ENCODE measurements at places on chromosomes 1 and 21.

- no peak for DNase-seq
These were observed 308.2 kb downstream of the DISC1 start for GRCh38 chr1:231934797-231935196.

GRCh38 chr1:24870551-24871195 lies 59.4 kb downstream of the RUNX3 start:
- DNase-seq = no peak

DNA sequence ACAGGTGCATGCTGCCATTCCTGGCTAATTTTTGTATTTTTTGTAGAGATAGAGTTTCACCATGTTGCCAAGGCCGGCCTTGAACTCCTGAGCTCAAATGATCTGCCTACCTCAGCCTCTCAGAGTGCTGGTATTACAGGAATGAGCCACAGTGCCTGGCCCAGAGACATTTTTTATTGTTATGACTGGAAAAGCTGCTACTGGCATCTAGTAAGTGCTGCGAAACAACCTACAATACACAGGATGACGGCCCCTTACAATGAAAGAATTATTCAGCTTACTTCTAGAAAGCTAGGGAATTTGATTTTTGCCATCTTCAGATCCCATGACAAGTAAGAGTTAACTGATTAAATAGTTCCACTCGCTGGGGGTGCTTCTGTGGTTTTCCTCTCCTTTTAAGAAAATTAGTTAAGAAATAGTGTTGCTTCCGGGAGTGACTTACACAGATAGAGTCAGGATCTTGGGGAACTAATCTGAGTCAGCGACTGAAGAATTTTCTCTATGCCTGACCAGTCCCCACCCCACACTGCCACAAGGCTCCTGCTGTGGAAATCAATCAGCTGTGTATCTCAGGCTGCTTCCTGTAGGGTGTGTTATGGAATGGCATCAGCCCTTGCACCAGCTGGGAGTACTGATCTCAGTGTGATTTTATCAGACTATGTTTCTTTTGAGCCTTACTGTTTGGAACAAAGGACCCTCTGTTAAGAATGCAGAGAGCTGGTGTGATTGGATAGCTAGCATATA lies 93.0 kb upstream of the BMP8A start:
- no peak for DNase-seq

DNA sequence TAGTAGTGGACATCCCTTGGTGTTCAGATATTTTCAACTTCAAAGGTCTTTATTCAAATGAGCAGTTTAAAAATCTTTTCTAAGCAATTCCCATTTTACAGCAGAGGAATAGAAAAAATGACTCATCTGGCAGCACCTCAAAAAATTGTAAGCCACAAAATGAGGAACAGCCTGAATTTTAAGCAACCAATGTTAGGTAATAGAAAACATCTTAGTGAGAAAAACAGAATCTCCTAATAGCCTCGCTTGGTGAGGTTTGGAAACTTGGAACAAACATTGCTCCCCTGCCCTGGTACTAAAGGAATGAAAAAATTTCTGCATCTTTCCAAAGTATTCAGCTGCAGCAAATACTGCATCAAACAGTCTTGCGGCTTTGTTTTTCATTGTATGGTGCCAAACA lies 264.4 kb downstream of the NTNG1 start:
- no peak for DNase-seq

DNA sequence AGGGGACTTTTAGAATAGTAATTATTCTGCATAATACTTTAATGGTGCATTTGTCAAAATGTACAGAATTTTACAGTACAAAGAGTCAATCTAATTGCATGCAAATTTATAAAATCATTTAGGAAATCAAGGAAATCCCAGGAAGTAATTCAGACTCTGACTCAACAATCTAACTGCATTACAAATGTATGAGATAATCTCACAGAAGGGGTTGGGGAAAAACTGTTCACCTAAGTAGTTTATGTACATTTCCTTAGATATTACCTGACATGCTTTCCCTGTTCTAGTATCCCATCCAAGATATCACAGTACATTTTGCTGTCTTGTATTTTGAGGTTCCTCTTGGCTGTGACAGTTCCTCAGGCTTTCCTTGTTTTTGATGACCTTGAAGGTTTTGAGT lies 4.7 kb downstream of the CRB1 start:
- DNase-seq = no peak

DNA sequence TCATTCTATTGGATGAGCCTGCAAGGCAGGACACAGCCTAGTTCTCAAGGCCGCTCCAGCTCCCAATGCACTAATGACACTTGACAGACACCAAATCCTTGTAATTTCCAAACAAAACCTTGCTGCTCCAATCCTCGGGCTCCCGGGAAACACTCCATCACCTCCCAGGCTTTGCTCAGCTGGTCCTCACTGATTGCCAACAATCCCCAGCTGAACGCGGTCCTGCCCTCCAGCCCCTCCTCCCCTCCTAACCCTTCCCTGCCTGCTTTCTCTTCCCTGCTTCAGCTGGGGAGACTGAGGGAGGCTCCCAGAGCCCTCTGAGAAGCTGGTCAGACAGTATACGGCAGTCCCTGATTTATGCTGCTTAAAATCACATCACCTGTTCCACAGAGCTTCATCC lies 114.4 kb upstream of the TNR start:
- DNase-seq = no peak

DNA sequence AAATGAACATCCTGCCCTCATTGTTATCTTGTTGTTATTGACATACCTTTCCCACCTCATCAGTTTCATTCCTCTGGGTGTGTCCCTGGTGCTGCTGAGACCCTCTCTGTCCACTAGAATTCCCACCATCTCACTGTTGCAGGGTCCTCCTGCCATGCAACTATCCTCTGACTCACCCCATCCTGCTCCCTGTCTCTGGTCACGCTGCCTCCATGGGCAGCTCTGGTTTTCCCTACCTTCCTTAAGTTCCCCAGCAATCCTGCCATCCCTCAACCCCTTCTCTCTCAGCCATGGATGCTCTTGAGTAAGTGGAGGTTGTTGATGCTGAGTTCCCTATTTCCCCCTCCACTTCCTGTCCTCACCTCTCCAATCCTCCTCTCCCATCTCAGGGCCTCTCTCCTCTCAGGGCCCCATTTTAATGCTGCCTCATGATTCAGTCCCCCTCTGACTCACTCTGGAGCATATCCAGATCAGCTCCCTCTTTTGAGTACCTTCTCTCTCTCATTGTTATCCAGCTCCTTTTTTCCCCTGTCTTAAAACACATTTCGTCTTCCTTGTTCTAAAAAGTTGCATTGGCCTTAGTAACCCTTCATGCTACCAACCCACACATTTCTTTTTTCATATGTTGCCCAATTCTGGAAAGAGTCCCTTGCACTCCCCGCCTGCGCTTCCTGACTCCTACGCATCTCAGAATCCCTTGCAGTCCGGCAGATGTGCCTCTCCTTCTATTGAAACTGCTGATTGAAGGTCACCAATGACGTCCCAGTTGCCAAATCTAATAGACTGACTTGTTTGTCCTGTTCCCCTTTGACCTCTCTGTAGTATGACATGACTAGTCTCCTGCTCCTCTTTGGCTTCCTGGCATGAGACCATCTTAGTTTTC lies 92.0 kb downstream of the CNIH3 start:
- DNase-seq = no peak

GRCh38 chr1:67647814-67648358 lies 37.1 kb upstream of the GADD45A start:
- no peak for DNase-seq

- DNase-seq = no peak
These were observed 1.9 kb upstream of the TPM3 start for GRCh38 chr1:154193821-154194220.

DNA sequence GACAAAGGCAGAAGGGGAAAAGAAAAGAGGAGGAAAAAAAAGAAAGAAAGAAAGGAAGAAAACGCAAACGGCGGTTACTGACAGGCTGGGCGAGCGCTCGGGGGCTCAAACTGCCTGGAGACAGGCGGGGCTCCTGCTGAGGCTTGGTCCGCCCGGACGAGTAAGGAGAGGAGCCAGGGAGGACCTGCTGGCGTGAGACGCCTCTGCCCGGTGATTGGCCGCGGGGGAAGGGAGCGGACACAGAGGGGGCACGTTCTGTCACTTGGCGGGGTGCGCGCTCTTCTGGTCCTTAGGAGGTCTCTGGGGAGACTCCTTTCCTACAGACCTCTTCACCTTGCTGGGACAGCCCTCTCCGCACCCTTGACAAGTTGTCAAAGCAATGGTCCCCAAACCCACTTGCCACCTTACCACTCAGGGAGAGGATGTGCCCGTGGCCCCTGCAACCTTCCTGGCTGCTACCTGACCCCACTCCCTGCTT lies 791 bp upstream of the PIK3R3 start:
- no peak for DNase-seq

- DNase-seq = no peak
These were observed 175.9 kb upstream of the KCND3 start for GRCh38 chr1:112165375-112165774.

GRCh38 chr1:183598386-183598785 lies 8.1 kb upstream of the NCF2 start:
- no peak for DNase-seq

DNA sequence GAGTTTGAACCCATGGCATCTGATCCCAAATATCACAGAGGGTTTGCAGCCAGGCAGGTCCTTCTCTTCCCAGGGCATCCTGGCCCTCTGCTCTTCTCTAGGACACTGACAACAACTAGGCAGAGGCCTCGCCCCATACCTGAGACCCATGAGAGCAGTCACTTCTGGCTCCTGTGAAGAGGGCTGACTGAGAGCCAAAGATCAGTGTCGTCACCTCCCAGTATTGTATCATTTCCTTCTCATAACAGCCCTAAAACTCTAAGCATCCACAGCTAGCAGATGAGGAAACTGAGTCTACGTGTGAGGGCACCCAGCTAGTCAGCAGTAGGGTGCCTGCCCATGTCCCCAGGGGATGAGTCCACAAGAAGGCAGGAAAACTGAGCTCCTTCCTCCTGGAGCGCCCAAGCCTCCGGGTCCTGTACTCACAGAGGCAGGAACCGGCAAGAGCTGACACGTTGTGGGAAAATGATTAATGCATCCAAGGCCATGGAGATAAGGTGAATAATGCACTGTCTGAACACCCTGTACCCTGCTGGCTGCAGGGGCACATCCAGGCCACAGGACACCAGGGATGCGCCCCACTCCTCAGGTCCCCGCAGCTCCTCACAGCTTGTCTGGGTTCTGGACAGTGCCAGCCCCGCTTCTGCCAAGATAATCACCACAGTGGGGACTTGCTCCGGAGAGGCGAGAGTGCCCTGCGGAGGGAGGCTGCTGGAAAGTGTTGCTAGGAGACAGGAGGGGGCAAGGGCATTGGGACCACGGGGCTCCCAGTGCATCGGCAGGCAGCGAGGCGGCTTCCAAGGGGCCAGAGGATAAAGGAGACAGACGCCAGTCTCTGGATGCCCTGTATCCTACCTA lies 340.0 kb downstream of the NPHP4 start:
- DNase-seq = no peak

DNA sequence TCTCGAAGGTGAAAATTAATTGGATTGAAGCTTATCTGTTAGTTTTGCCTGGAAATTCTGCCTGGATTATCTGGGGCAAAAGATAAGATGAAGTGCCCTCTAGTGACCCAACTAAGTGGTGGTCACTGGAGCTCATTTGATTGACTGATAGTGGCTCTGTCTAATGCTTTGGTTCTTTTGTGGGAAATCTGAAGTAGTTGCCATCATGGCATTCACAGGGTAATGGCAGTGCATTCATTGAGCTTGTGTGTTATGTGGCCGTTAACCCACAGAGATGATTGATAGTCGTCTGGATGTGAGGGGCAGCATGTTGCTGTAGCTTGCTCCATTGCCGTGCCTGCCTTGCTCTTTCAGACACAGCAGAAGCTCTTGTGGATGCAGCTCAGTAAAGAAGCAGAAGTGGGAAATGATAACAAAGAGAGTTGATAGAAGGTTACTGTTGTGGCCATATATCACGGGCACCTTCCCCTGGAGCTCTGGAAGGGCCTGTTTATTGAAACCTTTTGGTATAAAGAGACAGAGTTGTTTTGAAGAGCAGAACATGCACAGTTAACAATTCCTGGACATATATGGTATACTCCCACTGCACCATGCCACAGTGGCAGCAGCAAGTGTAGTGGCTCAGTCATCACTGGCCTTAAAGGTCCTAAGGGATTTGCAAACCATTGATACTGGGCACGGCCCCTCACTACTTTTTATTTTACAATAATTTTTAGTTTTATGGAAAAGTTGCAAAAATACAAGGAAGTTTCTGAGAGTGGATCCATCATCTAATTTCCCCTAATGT lies 42.0 kb downstream of the CXADR start:
- no peak for DNase-seq

- DNase-seq = no peak
These were observed 67.8 kb downstream of the RNF220 start for GRCh38 chr1:44472620-44473525.

DNA sequence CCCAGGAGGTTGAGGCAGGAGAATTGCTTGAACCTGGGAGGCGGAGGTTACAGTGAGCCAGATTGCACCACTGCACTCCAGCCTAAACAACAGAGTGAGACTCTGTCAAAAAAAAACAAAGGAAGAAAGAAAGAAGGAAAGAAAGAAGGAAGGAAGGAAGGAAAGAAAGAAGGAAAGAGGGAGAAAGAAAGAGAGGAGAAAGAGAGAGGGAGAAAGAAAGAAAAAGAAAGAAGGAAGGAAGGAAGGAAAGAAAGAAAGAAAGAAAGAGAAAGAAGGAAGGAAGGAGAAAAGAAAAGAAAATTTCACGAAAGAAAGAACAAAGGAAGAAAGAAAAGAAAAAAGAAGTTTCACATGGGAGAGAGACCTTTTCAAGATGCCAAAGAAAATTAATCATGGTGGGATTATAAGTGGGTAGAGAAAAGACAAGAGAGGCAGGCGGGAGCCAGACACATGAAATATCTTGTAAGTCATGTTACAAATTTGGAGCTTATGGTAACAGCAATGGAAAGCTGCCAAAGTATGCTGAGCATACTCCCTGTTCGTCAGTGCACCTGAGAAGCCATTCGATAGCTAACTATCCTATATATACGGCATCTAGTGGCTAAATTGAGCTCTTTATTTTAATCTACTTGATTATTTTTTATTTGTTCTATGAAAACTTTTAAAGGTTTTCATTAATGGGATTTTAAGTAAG lies 41.3 kb upstream of the TNFSF4 start:
- DNase-seq = no peak

GRCh38 chr1:13737398-13737797 lies 37.4 kb downstream of the PRDM2 start:
- DNase-seq = no peak

GRCh38 chr1:111719135-111719534 lies 20.1 kb downstream of the INKA2 start:
- no peak for DNase-seq

GRCh38 chr21:38277501-38278131 lies 20.8 kb downstream of the KCNJ15 start:
- DNase-seq = no peak

- DNase-seq = no peak
These were observed 226.6 kb downstream of the RERE start for GRCh38 chr1:8590721-8591351.

Data from central memory CD8-positive, alpha-beta T cell (primary cell).